ENCODE measurements at places on chromosomes 6 and 20. TPM values are rescaled to one million over a fixed set of nuclear protein-coding genes. Genes with fewer than 3 reads are reported as not detected.

- peak; percentile 85 for DNase-seq
These were observed 101.6 kb upstream of the PRSS16 start for GRCh38 chr6:27145731-27146455.

DNA sequence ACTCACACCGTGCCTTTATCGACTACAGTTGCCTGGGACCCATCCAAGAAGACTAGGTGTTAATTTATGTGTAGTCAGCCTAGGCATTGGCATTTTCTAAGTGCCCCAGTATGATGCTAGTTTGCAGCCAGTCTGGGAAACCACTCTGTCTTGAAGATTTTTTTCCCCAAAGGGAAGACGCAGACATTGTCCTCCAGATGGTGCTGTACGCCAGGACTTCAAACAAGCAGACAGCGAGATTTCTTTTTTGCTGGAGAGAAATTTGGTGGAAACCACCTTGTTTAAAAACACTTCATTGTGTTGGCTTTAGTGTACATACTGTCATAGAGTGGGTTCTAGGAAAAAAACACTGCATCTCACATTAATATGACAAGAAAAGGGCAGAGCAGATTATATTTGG is 30.0 kb downstream of the ALDH5A1 start:
- peak; percentile 56 for DNase-seq

DNA sequence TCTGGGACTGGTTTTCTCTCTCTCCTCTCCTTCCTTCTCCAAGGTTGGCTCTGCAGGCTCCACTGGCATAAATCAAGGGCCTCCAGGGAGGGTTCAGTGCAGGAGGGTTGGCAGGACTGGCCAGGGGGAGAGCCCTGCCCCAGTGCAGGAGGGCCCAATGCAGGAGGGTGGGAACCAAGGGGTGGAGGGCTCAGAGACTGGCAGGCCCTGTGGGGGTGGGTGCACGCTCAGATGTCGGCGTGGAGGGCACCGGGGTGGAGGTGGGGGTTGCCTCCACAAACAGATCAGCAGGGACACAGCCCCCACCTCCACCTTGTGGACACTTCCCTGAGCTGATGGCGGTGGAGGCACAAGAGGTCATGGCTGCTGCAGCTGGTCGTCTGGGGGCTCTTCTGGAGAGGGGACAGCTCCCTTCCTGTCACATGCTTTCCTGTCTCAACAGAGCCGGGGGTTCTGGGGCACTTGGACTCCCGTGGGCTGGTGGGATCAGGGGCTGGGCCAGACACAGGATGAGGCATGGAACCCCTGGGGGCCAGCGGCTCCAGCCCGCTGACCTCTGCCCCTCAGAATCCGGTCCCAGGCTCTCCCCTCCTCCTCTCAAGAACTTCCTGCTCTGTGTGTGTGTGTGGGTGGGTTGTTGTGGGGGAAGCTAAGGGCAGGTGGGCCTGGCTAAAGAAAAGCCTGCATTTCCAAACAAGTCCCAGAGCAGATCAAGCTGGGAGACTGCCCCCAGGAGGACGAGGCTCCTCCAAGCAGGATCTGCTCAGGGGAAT is 2.7 kb upstream of the ABHD16B start:
- DNase-seq = no peak

GRCh38 chr20:24146231-24146634 is 157.7 kb upstream of the GGTLC1 start:
- no peak for DNase-seq

DNA sequence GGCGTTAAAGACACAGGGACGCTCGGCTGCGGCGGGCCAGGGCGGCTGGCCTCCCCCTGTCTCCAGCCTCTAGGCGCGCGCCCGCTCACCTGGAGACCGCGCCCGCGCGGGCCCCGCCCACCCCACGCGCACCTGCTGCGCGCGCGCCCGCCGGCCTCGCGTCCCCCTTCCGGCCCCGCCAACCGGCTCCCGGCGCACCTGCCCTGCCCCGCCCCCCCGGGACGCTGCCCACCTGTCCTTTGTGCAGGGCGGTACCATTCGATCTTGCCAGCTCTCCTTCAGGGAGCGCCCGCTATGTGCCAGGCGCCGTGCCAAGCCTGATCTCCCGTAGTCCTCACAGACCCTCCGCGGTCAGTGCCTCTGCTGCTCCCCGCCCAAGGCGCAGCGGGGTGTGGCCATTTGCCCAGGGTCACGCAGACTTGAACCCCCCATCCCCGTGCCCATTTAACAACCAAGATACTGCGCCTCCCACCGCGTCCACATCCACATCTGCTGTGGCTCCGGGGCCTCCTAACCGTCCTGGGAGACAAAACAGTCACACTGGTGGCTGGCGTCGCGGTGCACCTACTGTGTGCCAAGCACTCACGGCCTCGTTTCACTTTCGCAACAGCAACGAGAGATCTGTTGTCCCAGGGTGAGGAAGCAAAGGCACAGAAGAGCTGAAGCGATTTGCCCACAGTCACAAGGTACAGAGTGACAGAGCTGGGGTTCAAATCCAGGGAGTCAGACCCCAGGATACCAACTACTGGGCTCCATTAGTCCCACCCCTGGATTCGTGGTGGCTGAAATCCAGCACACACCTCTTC is 48.1 kb downstream of the NOL4L start:
- peak; percentile 89 for DNase-seq

DNA sequence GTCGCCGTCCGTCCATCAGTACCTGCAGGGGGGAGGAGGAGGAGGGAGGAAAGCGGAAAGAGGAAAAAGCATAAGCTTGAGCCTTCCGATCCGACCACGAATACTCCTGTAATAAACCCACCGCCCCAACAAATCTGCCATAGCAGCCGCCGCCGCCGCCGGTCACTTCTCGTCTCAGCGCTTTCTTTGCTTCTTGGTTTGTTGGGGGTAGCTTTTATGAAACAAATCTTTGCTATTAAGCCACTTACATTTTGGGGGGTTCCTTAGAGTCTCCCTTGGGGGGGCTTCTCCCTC is 277 bp downstream of the ADGRB3 start:
- no peak for DNase-seq

DNA sequence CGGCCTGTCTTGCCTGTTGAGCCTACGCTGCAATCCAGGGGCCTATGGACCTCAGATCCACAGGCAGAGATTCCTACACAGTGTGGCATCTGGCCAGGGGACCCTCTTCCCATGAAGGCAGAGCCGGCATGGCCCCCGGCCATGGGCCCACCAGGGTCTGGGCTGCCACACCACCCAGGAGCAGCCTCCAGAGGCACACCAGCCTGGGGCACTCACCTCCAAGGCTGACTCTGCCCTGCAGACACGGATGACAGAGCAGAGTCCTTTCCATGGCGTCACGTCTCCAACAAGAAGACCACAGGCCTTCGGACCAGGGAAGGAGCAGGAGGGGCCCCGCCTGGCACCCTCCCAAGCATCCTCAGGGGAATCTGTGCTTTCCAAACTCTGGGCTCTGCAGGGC is 3.5 kb upstream of the HRH3 start:
- no peak for DNase-seq

- DNase-seq = no peak
These were observed 320.7 kb upstream of the JARID2 start for GRCh38 chr6:14925025-14925698.

GRCh38 chr6:143784316-143784715 is 58.8 kb upstream of the LTV1 start:
- no peak for DNase-seq

DNA sequence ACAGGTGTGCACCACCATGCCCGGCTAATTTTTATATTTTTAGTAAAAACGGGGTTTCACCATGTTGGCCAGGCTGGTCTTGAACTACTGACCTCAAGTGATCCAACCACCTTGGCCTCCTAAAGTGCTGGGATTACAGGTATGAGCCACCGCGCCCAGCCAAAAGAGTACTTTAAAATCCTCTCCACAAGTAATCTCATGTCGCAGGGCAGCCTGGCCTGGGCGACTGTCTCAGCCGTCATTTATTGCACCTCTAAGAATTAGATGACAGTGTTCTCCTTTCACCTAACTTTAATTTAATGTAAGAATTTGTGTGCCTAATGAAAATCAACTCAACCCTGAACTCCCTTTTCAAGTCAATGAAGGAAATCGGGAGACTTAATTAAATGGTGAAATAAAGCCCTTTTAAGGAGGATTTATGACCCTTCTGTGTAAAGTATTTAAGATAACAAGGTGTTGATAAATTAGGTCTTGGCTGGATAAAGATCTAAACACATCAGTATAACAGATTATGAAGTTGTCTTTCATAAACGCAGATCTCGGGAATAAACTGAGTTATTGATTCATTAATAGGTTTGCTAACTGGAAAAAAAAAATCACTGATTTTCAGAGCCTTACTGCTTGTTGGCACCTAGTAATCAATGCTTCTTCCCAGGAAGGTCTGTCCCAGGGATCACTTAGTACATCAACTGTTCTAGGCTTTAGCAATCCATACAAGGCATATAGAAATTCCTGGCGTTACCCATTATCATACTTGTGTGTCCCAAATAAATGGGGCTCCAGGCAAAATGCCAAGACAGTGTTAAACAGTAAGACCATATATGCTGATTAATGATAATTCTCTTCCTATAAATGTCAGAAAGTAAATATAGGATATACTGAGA is 209.3 kb downstream of the GMDS start:
- peak; percentile 8 for DNase-seq

GRCh38 chr20:46835418-46835817 is 59.2 kb upstream of the EYA2 start:
- no peak for DNase-seq

DNA sequence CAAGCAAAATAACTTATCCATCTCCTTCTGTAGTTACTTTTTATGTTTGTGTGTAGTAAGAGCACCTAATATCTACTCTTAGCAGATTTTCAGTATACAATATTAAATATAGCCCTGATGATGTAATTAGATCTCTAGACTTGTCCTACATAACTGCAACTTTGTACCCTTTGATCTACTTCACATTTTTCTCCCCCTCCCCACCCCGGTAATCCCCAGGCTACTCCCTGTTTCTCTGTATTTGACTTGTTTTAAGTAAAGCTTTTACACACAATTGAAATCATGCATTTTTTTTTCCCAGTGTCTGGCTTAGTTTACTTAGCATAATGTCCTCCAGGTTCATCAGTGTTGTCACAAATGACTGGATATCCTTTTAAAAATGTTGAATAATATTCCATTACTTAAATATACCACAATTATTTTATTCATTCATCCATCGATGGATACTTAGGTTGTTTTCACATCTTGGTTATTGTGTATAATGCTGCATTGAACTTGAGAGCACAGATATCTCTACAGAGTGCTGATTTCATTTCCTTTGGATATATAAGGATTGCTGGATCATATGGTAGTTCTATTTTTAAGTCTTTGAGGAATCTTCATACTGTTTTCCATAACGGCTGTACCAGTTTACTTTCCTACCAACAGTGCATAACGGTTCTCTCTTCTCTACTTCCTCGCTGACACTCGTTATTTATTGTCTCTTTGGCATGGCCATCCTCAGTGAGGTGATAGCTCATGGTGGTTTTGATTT is 212.7 kb downstream of the CDKAL1 start:
- no peak for DNase-seq

- no peak for DNase-seq
These were observed 29.3 kb downstream of the PDRG1 start for GRCh38 chr20:31922588-31922987.

DNA sequence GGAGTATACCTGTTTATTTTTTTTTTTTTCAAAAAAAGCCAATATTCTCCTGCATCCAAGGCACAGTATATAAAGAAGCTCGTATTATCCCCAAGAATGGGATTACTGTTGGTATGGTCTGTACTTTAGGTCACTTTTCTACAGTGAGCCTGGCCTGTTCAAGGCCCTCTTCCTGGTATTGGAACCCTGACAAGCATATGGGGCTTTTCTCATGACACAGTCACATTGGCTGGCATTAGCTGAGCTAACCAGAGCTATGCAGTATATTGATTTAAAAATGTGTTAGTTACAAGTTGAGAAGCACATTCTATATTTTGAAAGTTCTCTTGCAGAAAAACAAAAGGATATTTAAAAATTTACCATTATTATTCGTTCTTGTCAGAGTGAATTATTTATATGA is 48.0 kb downstream of the MCHR2 start:
- DNase-seq = no peak

GRCh38 chr6:4113649-4114048 is 21.7 kb downstream of the ECI2 start:
- DNase-seq = no peak

DNA sequence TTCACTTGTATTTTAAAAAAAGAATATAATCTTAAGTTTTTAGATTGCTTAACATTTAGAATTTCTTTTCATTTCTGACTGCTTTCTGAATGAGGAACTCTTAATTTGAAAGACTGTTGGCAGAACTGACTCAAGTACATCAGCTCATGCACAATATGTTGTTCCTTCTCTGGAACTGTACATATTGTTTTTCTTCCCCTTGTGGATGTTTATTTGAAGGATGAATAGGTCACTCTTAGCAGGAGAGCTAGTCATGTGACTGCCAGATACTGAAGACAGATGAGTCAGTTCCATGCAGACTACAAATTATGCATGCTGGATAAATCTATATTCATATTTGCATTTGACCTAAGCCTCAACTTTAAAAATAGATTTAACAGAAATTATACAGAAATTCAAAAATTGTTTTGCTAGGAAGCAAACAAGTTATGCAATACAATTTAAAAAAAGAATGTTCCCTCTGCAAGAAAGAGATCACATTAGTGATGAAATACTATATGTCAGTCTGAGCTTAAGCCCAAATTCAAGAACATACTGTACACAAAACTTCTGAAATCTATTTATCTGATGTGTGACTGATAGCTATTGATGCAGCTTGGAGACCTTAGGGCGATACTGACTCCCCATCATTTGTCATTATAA is 1274.9 kb upstream of the GJE1 start:
- DNase-seq = peak; percentile 60

DNA sequence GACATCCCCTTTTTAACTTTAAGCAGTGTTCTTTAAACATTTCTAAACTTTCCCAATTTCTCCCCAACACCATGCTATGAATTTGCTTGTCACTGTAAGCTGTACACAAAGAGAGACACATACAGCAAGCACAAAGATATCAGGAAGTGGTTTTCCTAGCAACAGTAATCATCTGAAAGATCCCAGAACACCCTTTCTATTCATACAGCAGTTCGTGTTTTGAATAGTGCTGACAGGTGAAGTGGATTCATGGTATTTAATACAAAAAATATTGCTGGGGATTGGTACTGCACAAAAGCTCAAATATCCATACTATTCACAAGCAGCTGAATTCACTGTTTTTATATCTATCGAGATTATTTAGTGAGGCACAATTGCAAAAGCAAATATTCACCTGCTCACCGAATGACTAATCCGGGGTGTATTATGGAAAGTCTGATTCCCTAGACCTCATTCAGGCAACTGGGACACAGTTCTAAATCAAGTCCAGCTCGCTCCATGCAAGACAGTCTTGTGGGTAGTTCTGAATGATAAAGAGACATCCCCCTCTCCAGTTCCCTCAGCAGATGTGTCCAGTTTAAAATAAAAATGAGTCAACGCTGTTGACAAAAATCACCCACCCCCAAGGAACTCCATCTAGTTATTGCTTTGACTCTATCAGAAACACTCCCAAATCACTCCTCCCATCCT is 107.1 kb upstream of the TSHZ2 start:
- no peak for DNase-seq

- DNase-seq = no peak
These were observed 240.2 kb downstream of the KHDC1L start for GRCh38 chr6:72984981-72985665.

The CARMIL1 gene
- polyA plus RNA-seq = 15.5 TPM

The ULBP2 gene
- 0.15 TPM for polyA plus RNA-seq

The SPATS1 gene
- not detected for polyA plus RNA-seq

The ZC2HC1B gene
- polyA plus RNA-seq = not detected

The FAM217A gene
- not detected for polyA plus RNA-seq

The STMN3 gene
- 18.2 TPM for polyA plus RNA-seq

The L3MBTL3 gene
- 7.8 TPM for polyA plus RNA-seq

The NOX3 gene
- polyA plus RNA-seq = not detected

The CRYBG1 gene
- 2.5 TPM for polyA plus RNA-seq

The SCGN gene
- polyA plus RNA-seq = 14.2 TPM

The PRSS35 gene
- polyA plus RNA-seq = 28.1 TPM

The FABP7 gene
- not detected for polyA plus RNA-seq

The SIRPB1 gene
- polyA plus RNA-seq = 0.33 TPM

The HEBP2 gene
- 79.0 TPM for polyA plus RNA-seq
